Progenitor cell of endocrine pancreas (in vitro differentiated cells): ENCODE measurements at places on chromosomes 11 and 22. TPM values are rescaled to one million over a fixed set of nuclear protein-coding genes. Genes with fewer than 3 reads are reported as not detected.

DNA sequence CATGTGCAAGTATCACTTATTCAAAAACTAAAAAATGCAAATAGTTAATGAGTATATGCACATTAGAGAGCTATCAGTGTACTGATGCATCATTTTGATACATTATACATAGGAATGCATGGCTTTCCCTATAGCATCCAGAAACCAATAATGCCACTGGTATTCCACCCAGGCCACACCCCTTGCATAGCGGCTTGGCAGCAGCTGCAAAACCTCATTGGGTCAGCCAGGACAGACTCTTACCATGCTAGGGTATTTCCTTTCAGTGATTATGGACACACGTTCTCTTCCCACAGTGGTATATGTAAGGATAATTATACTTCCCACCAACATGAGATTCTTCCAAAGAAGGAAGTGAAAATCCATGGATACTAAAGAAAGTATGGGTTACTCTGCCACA, 145.9 kb upstream of the PITPNB start:
- no peak for DNase-seq

Gene TBX10
- not detected in 2 replicates for total RNA-seq

GRCh38 chr22:41782316-41782715, 18.2 kb upstream of the CCDC134 start:
- DNase-seq = no peak

- DNase-seq = no peak
Observed at GRCh38 chr11:57387289-57388030, 3.0 kb downstream of the PRG2 start.

Gene NFRKB
- total RNA-seq = 66.8 and 68.9 TPM in 2 replicates

- DNase-seq = no peak
Observed at GRCh38 chr22:39490966-39491680, 11.0 kb upstream of the MIEF1 start.

DNA sequence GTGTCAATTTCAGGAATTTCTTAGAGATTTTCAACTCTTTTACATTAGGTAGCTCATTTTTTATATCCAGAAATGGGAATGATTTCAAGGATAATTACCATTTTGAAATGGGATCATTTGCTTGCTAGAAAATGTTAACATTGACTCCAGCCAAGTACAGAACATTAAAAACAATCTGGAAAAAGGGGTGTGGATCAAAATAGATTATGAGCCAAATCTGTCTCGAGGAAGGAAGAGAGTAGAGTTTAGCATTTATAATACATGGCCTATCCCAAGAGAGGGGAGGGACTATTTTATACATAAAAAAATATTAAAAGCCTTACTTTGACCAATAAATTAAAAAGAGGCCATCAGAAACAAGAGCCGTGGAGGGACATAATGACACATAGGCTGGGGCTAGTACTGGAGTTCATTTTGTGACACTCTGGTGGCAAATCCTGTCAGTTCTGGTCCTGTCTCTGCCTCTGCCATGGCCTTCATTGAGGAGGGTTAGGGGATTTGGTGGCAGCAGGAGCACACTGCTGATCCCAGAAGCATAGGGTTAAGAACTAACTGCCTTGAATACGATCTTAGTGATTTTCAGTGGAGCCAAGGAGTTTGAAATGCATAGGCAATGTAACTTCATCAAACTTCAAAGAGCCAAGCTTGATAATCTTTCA, 20.4 kb downstream of the PPP6R3 start:
- DNase-seq = no peak

Gene SLC43A3
- 21.5 and 24.6 TPM in 2 replicates for total RNA-seq

DNA sequence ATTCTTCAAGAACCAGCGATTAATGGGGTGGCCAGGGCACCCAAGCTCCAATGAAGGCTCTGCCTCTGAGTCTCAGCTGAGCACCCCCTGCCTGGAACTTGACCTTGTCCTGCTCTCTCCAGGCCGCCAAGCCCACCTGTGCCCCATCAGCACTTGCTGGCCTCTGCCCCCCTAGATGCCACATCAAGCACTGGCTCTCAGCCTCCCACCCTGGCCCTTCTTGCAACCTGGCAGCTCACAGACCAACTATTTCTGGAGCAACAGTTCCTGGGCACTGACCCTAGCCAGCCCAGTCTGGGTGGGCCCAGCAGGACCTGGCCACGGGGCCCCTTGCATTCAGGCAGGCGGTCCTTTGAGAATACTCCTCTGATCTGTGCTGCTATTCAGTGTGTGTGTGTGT, 98.8 kb upstream of the PITPNB start:
- no peak for DNase-seq

Gene SCGB1C1
- not detected in 2 replicates for total RNA-seq

Gene OR6A2
- total RNA-seq = 0.13 and 0.24 TPM in 2 replicates

- DNase-seq = no peak
Observed at GRCh38 chr11:70786021-70786665, 387.8 kb downstream of the CTTN start.

Gene VSIG10L2
- total RNA-seq = not detected in 2 replicates

DNA sequence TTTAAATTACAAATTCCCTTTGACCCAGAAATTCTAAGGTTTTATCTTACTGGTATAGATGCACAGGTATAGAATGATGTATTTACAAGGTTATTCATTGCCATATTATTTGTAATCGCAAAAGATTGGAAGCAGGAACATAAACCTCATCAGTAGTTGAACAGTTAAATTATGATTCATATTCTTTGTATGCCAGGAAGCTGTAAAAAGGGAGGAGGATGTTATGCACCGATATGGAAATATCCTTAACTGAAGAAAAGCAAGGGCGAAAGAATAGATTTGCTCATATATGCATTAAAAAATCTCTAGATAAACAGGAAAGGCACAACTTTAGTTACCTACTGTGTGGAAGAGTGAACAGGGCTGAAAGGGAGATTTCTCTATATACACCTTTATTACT, 36.7 kb downstream of the PPFIA1 start:
- DNase-seq = no peak

Gene RRP8
- total RNA-seq = 18.8 and 21.7 TPM in 2 replicates
